Renal pelvis (tissue), 12 donors: ENCODE measurements at places on chromosomes 4 and X.

GRCh38 chr4:147975933-147976928 is 244.3 kb downstream of the ARHGAP10 start:
- no peak for DNase-seq

DNA sequence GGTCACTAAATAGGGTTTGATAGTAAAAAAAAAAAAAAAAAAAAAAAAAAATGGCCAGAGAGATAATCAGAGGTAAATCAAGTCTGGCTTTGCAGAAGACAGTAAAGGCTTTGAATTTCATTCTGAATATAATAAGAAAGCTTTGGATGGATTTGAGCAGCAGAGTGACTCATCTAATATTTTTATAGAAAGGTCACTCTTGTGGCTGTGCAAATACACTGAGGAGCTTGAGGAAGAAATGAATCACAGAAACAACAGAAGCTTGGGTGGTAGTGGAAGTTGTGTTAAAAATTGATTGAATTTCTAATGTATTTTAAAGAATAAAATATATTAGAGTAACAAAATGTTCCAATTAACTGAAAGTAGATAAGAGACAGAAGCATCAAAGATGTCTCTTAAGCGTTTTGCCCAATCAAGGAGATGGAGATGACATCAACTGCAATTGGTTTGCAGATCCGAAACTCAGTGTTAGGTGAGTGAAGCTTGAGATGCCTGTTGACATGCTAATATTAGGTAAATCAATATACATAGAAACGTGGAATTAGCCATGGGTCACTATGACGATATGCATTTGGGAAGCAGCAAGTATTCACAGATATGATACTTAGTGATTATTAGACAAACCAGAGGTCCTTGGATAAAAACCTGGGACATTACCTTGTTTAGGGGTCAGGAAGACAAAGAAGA is 280.5 kb downstream of the GPM6A start:
- DNase-seq = no peak

DNA sequence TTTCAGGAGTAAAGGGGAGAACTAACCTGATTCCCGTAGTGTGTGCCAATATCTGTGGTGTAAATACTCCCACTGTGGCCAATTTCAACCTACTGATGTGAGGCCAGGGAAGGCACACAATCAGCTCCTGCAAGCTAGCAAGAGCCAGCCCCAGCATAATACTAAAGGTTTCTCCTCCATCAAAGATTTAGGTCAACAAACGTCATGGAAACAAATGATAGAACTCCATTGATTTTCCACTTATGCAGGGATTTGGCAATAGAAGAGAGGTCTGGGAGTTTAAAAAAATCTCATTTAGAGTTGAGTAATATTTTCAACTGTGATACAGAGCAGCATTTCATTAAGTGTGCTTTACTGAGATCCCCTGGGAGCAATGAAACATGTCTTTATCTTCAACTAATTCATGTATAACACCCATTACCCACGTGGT is 15.8 kb upstream of the VEGFD start:
- DNase-seq = no peak

DNA sequence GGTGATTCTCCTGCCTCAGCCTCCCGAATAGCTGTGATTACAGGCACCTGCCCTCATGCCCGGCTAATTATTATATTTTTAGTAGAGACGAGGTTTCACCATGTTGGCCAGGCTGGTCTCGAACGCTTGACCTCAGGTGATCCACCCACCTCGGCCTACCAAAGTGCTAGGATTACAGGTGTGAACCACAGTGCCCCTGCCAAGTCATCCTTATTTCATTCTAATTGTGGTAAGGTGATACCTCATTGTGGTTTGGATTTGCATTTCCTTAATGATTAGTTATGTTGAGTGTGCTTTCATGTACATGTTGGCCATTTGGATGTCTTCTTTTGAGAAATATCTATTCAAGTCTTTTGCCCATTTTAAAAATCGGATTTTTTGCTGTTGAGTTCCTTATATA is 93.0 kb downstream of the USP9X start:
- DNase-seq = no peak

- no peak for DNase-seq
Observed at GRCh38 chr4:121306931-121307330, 73.9 kb downstream of the QRFPR start.

GRCh38 chr4:26206339-26206738 is 114.5 kb upstream of the RBPJ start:
- peak; percentile 69 for DNase-seq

DNA sequence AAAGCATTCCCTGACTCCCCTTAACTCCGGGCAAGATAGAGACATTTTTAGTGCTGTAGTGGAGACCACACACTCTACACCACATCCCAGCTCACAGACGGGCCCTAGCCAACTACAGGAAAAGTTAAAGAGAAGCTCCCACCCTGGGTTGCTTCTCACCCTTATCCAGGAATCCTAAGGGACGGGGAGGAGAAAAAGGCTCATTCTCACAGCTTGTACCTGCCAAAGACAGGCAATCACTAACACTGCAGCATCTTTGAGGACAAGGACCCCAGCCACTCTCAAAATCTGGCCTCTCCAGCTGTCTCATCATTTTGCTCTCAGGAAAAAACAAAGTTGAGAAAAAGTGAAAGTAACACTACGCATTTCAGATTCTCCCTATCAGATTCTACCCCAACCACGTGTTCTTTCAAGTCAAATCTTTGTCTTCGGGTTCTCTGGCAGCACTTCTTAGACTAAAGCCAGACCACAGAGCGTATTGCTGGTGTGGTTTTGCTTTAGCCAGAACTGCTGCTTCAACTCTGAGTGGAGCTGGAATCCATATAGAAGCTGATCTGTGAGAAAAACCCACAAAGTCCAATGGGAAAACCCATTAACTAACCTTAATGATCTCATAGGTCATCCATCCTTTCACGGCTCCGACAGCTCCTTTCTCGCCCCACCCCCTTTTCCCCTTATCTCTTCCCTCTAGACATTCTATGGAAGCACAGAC is 605.9 kb upstream of the DIPK2B start:
- DNase-seq = no peak

GRCh38 chr4:10879411-10880110 is 195.0 kb upstream of the CLNK start:
- DNase-seq = no peak

DNA sequence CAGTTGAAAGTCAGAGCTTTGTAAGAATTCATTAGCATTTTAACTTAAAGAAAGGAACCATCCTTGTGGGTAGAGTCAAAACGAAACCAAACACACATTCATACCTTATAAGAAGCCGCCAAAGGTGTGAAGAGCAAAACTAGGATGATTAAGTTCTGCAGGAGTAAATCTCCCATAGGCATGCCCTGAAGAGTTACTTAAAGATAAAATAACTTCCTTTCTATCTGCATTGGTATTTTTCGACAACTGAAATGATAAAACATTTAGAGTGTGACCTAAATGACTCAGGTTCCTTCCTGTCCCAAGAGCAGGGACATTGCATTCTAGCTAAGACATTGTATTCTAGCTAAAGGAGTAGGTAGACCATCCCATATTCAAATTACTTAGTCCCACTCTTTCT is 75.3 kb downstream of the BCOR start:
- no peak for DNase-seq

DNA sequence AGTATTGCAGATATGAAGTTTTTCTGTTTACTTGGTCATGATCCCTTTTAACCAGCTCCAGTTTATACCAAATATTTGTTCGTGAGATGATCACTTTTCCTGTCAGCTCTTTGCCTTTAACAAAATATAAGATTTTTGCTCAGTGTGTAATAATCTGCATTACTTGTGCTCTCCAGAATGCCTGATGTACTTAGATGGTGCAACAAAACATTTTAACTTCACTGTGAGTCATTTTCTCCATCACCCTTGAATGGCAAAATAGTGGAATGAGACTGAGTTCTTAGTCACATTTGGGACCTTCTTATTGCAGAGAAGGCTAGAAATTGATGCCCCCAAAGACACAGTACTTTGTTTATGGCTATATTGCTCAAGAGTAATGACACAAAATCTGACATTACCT is 252.0 kb downstream of the FRMPD4 start:
- no peak for DNase-seq

- no peak for DNase-seq
Observed at GRCh38 chr4:14877246-14878225, 124.7 kb upstream of the CPEB2 start.

DNA sequence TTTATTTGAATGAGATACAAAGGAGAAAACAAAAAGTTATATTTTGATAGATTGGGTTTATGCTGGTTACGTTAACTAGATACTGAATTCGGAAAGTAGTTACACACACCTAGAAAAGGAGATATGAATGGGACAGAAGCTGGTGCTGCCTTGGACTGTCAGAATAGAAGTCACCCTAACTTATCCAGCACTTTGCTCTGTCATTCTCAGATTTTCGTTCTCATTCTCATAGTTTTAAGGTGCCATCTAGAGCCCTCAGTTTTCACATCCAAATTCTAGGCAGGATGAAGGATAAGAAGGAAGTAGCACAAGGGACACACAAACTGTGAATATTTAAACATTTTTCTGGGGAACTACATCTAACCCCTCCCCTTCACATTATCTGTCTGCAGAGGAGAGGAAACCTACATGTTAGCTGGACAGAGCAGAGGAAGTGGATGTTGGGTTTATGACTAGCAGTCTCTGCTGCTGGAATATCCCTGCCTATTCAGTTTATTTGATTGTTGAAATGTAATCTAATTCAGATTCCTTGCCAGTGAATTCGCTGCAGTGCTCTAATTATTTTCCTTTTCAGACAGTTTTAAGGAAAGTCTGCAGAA is 521.9 kb downstream of the FAT4 start:
- no peak for DNase-seq

DNA sequence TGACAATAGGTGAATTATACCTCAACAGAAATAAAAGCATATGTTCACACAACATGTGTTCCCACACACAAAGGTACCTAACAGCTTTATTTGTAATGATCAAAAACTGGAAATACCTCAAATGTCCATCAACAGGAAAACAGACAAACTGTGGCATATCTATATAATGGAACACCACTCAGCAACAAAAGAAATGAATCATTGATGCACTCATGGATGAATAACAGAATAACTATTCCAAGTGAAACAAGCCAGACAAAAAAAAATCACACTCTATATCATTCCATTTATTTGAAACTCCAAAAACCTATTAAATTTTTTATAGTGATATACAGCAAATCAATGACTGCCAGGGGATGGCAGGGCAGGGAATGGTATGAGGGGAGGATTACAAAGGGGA is 148.1 kb downstream of the PLS3 start:
- no peak for DNase-seq

DNA sequence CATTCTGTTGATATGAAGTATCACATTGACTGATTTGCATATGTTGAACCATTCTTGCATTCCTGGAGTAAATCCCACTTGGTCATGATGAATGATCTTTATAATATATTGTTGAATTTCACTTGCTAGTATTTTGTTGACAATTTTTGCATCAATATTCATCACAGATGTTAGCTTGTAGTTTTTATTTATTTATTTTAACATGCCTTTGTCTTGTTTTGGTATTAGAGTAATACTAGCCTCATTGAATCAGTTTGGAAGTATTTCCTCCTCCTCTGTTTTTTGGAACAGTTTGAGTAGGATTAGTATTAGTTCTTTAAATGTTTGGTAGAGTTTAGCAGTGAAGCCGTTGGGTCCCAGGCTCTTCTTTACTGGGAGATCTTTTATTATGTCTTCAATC is 13.9 kb upstream of the ADH1C start:
- no peak for DNase-seq

- no peak for DNase-seq
Observed at GRCh38 chrX:9805956-9806355, 19.7 kb downstream of the SHROOM2 start.
